Amygdala (tissue), 56 donors: ENCODE measurements at places on chromosomes 2 and 18.

DNA sequence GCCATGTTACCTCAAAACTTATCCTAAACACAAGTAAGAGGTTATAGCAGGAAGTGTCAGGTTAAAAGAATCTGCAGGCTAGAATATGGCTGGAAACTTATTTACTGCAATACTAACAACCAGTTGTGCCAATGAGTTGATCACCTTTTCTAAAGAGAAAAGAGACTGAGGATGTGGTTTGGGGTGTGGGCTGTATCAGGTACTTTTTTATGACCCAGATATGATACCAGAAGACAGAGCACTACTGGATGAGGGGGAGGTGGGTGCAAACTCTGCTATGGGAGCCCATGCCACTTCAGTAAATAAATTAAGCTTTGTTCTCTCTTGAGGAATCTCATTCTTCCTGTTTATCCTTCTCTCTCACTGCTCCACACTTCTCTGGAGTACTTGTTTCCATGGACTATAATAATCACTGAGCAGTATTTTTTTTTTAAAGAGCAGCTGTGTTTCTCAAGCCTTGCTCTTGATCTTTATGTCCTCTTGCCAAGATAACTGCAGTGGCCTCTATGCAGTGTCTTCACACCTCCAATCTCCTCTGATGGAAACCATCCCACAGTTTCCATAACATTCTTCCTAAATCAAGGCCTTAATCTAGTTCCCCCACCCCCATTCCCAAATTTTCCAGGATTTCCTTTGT, 51.2 kb upstream of the NOSTRIN start:
- no peak for DNase-seq

GRCh38 chr2:23569761-23570365, 184.9 kb downstream of the KLHL29 start:
- DNase-seq, result no peak

DNA sequence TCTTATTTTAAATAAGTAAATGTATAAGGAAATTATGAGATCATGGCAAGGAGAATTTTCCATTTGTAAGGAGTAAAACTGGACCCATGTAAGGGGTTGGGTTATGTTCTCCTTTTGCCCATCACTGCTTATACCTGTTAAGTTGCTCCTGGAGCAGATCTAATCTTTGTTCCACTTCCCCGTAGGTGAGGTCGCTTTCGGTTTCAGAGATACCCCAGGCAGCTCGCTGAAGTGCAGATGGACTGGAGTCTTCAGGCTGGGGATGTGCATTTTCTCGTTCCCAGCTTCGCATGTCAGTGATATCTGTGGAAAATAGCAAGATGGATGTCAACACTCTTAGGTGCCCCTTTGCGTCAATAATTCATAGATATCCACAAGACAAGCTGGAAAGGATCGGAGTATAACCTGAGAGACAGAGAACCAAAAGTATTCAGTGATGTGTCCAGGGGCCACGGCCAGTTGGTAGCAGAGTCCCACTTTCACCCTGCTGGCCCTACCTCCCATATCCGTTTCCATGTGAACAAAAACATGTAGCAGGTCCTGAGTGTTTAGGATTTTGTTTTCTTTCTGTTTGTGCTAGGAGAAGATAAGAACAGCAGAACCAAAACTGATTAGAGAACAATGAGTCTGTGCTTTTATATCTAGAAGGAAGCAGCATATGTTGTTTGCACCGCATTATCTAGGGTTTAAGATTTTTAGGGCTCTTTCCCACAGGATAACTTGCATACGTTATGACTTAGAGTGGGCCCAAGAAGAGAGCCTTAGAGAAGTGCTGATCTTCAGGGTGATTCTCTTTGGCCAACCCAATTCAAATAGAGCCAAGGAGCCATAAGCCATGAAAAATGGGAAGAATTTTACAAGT, 36.0 kb downstream of the GCA start:
- DNase-seq, result no peak

GRCh38 chr18:10131081-10131459, 217.3 kb downstream of the VAPA start:
- no peak for DNase-seq

- DNase-seq, result no peak
Observed at GRCh38 chr2:66560683-66561082, 125.8 kb downstream of the MEIS1 start.

DNA sequence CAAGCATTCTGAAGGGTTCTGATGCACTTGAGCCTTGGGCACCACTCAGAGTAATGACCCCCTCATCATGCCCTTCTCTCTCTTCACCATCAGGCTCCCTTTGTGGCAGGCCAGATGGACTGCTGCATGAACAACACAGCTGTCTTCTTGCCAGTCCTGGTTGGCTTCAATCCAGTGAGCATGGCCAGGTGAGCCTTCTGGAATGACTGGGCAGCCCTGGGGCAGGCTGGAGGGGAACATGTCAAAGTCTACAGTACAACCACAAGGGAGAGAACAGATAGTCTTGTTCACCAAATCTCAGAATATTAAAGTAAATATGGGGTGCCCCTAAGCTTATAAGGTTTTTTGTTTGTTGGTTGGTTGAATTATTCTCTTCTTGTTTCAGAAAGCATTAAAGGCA, 4.4 kb downstream of the GCKR start:
- no peak for DNase-seq

- no peak for DNase-seq
Observed at GRCh38 chr2:188576006-188576405, 284.3 kb downstream of the GULP1 start.

DNA sequence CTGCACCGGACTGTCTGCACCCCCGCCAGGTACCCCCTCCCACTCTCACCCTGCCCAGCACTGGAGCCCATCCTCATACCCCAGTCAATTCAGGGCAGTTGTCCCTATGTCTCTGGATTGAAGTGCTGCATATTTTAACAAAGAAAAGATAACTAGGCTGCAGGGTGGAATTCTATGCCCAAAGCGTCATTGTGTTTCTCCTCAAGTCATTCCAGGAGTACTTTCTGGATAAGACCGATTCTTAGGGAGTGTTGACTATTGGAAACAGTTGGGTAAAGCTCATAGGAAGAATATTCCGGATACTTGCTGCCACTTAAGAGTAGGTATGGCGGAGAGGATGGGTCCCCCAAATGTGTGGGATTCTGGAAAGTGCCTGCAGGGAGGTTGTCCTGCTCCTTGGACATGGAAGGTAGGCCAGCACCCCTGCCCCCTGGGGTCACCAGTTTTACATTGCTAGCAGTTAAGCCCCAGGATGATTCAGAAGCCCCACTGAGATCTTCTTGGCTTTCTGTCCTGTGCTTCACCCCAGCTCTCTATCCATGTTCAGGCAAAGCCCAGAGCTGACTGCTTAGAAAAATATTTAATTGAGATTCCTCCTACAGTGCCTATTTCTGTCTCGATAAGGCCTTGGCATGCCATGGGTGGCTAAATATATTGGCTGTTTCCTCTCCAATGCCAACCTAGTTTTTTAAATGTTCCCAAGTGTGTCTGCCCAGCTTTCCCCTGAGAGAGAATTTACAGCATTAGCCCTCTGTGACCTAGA, 48.2 kb downstream of the RPL37A start:
- DNase-seq, result no peak
